ENCODE measurements at places on chromosomes 6 and 20.

- DNase-seq, result no peak
Observed at GRCh38 chr6:44194326-44194725, 22.4 kb upstream of the MYMX start.

GRCh38 chr6:31359581-31359980 is 2.6 kb upstream of the HLA-B start:
- DNase-seq, result no peak

DNA sequence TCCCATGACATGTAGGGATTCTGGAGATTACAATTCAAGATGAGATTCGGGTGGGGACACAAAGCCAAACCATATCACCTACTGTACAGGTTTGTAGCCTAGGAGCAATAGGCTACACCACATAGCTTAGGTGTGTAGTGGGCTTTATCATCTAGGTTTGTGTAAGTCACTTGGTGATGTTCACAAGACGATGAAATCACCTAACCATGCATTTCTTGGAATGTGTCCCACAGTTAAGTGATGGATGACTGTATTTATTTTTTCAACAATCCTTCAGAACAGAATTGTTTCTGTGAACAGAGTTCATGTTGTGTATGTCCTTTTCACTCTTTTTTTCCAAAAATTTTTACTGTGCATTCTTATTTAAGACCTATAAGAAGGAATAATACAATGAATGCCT is 76.1 kb downstream of the DTD1 start:
- no peak for DNase-seq

GRCh38 chr6:26270486-26270861 is 94.5 kb upstream of the BTN3A2 start:
- no peak for DNase-seq

- no peak for DNase-seq
Observed at GRCh38 chr20:19850198-19850533, 92.1 kb downstream of the RIN2 start.

- DNase-seq, result no peak
Observed at GRCh38 chr6:163828038-163828795, 413.7 kb downstream of the QKI start.

GRCh38 chr20:24827603-24828295 is 121.3 kb upstream of the CST7 start:
- DNase-seq, result no peak

- no peak for DNase-seq
Observed at GRCh38 chr6:137552809-137553208, 58.6 kb upstream of the OLIG3 start.

- no peak for DNase-seq
Observed at GRCh38 chr6:30096829-30097228, 16.1 kb downstream of the TRIM31 start.

DNA sequence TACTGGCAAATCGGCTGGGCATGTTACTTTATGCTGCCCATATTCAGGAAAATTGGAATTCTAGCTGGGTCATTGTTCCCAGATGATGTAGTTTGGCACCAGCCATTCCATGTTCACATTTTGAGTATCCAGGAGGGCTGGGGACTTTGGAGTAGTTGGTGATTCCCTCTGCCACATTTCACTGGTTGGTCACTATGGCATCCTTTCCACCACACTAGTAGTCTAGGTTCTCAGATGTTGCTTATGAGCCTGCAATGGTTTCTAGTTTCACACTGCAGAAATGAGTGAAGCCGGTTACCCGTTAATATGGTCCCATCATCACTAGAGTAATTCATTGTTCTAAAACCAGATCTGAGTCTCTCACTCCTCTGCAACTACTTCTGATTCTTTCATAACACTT is 4.6 kb downstream of the PTPN1 start:
- no peak for DNase-seq

GRCh38 chr6:105726902-105727655 is 324.2 kb upstream of the PREP start:
- DNase-seq, result no peak

GRCh38 chr6:4287811-4288244 is 152.5 kb upstream of the ECI2 start:
- no peak for DNase-seq

GRCh38 chr6:164579035-164579434 is 730.4 kb downstream of the C6orf118 start:
- DNase-seq, result no peak

DNA sequence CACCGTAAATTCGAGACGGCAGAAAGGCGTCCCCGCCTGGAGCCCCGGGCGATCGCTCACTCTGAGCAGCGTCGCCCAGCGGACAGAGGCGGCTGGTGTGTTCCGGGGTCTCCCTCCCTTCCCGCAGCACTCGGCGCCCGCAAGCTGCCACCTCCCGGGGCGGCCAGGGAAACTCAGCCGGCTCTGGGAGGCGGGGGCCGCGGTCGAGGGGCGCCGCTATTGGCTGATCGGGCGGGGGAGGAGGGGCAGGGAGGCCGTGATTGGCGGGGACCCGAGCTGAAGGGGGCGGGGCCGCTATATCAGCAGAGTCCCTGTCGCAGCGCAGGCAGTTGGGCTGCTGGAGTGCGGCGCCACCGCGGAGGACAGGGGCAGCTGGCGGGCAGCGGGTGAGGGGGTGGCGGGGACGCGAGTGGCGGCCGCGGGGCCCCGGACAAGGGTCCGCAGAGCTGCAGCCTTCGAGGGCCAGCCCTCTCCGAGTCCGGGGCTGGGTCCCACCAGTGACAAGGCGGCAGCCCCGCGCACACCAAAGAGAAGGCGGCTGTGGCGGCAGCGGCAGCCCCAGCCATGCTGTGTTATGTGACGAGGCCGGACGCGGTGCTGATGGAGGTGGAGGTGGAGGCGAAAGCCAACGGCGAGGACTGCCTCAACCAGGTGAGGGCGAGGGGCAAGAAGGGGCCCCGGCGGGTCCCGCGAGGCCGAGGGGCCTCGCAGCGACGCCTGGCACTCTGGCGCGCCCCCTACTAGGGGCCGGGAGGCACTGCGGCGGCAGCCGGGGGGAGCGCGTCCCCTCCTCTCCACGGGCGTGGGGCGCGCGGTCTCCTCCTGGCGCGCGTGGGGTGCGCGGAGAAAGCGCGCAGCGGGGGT is at the start of gene MYLIP:
TSS of gene MYLIP (plus strand) at position 328 of the 864 bp plus-strand sequence. CDS start at position 565, 237 bp downstream.
- peak; percentile 97 for DNase-seq

- no peak for DNase-seq
Observed at GRCh38 chr6:168128631-168129291, 49.7 kb upstream of the FRMD1 start.

GRCh38 chr6:21451546-21452013 is 142.0 kb upstream of the SOX4 start:
- DNase-seq, result no peak

- no peak for DNase-seq
Observed at GRCh38 chr6:842141-842540, 149.2 kb upstream of the EXOC2 start.

GRCh38 chr20:49167811-49168507 is 20.2 kb downstream of the STAU1 start:
- no peak for DNase-seq

DNA sequence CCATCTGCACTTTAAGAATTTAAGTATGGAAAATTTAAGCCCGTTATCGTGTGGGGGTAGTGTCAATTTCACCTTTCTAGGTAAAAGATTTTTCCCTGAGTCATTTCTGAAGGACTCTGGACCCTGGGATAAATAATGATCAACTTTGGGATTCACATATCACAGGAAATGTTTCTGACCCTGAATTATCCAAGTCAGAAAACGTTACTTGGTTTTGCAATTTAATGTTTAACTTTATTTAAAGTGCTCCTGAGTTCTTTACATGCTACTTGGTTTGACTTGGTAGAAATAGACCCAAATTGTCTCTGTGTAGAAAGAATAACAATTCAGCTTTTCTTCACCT is 1.5 kb upstream of the SLC17A3 start:
- DNase-seq, result no peak

DNA sequence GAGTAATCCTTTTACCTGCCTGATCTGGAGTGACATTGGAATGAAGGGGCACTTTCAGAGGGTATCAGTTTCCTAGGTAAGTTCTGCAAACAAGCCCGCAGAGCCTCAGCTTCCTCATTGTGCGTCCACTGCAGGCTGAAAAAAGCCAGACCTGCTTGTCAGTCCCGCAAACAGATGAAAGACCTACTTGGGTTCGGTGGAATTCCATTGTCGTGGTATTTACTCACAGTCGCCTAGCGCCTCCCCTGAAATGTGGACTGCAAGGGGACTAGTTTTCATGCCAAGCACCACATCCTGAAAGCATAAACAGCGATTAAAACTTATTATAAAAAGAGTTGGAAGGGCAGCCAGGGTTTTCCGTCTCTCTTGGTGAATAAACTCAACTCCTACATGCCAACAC is 121.5 kb downstream of the PAX1 start:
- DNase-seq, result no peak

DNA sequence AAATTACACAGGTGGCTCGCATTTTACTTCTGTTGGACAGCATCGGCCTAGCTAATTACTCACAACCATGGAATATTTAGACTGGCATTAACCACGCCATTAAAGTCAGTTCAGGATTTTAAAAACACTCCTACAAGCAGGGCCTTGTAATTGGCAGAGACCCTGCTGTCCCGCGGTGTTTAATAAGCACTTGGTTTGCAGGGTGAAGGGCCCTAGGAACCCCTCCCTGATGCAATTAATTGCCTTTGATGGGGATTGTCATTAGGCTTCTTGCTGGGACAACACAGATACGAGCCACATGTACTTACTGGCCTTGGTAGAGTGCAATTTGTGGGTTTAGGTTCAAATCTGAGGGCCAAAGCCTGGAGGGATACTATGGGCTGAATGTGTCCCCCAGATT is 7.8 kb upstream of the VSTM2L start:
- DNase-seq, result no peak

DNA sequence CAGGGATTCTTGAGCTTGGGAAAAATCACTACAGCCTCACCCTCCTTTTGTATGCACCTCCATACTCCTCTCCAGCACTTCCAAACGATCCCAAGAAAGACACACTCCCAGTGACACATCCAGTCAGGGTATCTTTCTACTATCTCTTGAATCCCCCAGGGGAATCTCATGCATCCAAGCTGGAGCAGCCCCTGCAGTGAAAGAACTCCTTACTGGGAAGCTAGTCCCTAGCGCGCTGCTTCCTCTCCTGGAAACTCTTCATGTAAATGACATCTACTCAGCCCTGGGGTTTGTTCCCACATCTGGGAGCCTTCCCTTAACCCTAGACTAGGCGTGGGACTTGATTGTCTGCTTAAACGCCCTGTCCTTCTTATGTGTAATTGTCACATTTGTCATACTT is 329.1 kb upstream of the QKI start:
- no peak for DNase-seq

- no peak for DNase-seq
Observed at GRCh38 chr6:17790489-17790888, 83.8 kb upstream of the NUP153 start.

DNA sequence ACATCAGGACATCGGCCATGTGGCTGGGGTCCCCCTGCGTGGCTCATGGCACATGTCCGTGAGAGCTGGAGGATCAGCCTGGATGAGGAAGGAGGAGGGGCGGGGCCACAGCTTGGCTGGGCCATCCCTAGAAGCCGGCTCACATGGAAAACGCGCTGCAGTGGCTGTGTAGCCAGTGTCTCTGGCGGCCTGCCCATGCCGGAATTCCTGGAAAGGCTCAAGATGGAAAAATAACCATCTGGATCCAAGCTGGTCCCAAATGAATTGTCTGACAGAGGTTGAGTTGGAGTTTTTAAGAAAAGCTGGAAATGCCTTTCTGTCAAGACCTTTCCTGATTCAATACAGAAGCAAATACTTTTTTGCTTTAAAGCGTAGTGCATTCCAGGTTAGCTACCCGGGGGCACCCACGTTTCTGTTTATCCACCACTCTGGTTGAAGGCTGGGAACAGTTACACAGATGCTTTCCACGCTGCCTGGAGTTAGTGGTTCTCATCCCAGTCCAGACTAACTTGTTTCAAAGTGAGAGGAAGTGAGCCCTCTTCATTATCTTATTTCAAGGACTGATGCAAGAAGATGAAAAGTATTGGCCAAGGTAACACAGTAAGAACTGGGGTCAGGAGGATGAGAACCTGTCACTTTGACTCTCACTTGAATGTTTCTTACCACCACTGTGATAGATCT is 99.0 kb downstream of the GMPR start:
- no peak for DNase-seq

DNA sequence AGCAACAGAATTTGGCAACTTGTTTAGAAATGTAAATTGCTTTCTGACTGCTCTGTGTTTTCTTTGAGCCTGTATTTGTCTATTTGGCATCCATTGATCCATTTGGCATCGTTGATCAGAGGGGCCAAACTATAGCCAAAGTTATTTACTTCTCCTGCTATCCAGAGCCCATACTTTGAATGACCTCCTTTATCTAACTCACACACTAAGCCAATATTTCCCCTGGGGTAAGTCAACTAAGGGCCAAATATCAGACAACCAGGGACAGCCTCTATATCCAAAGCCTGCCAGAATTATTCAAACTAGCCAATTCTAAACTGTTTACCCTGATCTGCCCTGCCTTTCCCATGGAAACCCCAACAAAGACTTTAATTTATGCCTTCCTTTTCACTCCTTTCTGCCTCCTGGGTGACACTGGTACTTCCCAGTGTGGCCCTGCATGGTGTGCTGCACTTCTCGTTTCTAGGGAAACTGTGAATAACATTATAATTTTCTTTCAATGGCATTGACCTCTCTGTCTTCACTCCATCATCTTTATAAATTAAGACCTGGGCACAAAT is 19.8 kb upstream of the ZNF184 start:
- DNase-seq, result no peak

DNA sequence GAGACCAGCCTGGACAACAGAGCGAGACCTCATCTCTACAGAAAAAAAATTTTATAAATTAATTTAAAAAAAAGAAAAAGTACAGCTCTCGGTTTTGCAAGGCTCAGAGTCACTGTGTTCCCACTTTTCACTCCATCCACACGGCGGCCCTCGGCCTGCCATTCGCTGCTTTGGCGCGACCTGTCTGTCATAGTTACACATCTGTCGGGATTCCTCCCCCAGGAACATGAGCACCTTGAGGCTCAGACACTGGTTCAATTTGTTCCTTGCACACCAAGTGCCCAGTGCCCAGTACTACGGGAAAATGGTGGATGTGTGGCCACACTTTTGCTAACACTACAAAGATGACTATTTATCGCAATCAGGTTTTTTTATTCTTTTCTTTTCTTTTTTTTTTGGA is 8.4 kb downstream of the CTSZ start:
- DNase-seq, result no peak

DNA sequence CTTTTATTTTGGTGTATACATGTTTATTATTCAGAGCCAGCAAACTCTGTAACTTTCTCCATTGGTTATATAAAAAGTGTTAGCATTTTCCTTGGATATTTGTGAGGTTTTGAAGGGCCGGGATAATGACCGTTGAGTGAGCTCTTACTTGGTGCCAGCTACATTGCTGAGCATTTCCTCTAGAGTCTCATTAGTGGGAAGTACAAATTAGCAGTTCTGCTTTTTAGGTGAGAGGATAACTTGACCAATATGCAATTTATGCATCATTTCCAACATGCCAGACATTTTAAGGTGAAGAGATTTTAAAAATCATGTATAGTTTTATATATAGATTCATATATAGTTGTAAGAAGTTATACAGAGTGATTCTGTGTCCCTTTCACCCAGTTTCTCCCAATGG is 84.3 kb downstream of the CARMIL1 start:
- no peak for DNase-seq

- no peak for DNase-seq
Observed at GRCh38 chr6:43575105-43575771, 600 bp downstream of the XPO5 start.

GRCh38 chr6:7726416-7727085 is 652 bp downstream of the BMP6 start:
- no peak for DNase-seq

Measured in activated CD4-positive, alpha-beta T cell treated with anti-CD3 and anti-CD28 coated beads for 24 hours (primary cell).